Breast epithelium (tissue), 4 donors: ENCODE measurements at places on chromosomes 6 and 20. TPM values are rescaled to one million over a fixed set of nuclear protein-coding genes. Genes with fewer than 3 reads are reported as not detected.

Gene PHF3
- total RNA-seq, result 76.0 TPM

Gene JPH2
- total RNA-seq, result 9.3 TPM

Gene MOCS3
- 6.4 TPM for total RNA-seq

Gene ZBP1
- not detected for total RNA-seq
